CD4-positive, alpha-beta T cell treated with Interleukin-2 at 100 ng/mL for 4 hours (primary cell): ENCODE measurements at places on chromosomes 11 and 22.

DNA sequence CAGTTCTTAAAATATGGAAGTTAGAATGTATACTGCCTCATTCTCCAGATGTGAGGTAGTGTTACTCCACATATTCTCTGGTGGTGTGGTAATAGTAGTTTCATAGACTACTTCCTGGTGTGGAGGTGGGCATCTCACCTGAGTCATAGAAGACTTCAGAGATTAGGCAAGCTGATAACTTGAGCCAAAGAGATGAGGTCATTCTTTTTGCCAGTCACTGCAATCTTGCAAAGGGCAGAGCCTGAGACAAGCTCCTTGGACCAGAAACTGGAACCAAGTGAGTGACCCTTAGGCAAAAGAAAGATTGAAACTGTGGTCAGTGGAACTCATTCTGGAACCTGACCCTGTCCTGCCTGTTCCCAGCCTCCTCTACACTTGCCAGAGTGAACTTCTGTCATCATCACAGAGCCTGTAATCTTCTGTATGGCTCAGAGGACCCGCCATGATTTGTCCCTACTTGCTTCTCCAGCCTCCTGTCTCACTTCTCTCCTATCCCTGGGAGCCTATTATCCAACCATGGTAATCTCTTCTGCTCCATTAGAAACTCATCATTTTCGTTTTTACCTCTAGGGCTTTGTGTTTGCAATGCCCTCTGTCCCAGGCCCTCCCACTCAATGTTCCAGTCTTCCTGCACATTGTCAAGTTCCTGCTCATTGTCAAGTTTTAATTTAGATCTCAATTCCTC lies 10.6 kb upstream of the CCDC83 start:
- DNase-seq, result no peak

DNA sequence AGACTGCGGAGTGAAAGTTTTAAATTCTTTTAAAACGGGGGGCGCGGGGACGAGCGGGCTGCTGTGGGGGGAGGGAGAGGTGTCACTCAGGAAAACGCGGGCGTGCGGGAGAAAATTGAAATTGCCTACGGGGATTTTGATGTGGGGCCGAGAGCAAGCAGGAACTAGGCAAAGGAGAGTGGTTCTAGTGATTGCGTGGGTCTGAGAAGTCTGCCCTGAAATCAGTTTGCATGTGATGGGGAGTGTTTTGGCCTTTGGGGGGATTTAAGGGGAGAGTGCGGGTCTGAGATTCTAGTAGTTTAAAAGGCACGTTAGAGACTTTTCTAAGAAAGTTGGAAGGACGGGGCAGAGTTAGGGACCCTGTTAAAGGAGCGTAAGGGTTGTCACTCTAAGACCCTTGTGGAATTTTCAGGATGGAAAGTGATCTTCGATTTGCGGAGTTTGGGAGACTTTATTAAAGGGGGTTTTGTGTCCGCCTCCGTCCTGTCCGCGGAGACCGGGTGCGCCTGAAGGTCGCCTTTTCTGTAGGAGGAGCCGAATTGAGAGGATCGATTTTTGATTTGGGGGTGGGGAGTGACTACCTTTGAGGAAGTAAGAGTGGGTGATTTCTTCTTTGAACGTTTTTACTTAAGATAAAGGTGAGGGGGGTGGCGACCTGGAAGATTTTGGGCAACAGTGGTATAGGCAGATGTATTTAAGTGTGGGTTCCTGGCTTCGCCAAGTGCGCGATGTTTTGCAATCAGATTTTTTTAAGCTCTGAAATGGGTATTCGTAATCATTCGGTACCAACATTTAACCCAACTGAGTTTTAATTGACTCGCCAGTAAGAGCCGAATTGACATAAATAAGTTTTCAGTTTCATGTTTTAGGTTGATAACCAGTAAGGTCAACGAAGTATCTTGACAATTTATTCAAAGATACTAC lies 1.1 kb downstream of the EED start:
- peak; percentile 27 for DNase-seq

DNA sequence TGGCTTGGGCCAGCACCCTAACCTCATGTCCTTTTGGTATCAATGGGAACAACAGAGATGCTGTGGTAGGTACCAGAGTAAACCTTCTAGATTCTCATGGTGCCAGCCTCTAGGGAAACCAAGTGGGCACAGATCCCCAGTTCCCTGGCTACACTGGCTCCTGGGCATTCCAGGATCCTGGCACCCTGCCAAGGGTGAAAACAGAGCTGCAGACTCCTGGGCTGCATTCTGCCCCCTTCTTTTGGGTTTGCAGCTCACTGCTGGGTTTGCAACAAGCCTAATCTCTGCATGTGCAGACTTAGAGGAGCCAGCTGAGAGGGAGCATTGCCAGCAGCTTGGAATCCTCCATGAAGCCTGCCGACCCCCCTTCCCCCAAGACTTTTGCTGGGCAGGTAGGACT lies 30.6 kb downstream of the PRDM11 start:
- no peak for DNase-seq

DNA sequence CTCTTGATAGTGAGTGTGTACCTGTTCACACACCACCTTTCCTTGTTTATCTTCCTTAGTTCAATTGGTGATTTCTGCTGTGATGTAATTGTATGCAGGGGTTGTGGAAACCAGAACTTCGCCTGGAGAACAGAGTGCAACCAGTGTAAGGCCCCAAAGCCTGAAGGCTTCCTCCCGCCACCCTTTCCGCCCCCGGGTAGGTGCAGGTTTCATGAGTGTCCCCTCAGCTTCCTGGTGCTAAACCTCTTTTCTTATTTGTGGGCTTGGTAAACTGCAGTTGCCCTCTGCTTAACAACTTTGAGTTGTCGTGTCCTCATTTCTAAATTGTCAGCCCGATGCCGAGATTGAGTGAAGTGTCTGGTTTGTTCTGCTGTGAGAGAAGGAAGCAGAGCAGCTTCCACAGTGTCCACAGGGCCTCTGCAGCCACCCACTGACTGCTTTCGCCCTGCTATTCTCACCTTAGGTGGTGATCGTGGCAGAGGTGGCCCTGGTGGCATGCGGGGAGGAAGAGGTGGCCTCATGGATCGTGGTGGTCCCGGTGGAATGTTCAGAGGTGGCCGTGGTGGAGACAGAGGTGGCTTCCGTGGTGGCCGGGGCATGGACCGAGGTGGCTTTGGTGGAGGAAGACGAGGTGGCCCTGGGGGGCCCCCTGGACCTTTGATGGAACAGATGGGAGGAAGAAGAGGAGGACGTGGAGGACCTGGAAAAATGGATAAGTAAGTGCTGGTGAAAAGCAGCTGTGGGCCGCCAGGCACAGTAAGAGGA lies 7.1 kb upstream of the GAS2L1 start:
- DNase-seq, result no peak

GRCh38 chr11:14537134-14537599 lies 17.0 kb upstream of the PSMA1 start:
- peak; percentile 61 for DNase-seq

DNA sequence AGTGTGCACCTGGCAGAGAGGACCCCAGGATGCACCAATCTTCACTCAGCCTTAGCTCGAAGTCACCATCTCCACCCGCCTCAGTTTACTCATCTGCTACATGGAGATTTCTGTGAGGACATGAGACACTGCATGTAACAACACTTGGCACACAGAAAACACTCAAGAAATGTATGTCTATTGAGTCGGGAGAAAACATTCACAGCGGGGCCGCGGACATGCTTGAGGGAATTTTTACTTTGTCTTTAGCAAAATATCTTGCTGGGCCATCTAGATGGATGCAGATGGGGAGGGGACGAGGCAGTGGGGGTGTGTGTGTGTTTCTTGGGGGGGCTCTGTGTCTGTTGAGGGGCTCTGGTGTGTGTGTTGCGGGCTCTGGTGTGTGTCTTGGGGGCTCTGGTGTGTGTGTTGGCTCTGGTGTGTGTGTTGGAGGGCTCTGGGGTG lies 28.4 kb upstream of the RFPL3 start:
- DNase-seq, result no peak
